ENCODE measurements at places on chromosomes 4 and X. TPM values are rescaled to one million over a fixed set of nuclear protein-coding genes. Genes with fewer than 3 reads are reported as not detected.
A peak's percentile ranks its signal among the peaks of the same experiment; 100 is the strongest.

DNA sequence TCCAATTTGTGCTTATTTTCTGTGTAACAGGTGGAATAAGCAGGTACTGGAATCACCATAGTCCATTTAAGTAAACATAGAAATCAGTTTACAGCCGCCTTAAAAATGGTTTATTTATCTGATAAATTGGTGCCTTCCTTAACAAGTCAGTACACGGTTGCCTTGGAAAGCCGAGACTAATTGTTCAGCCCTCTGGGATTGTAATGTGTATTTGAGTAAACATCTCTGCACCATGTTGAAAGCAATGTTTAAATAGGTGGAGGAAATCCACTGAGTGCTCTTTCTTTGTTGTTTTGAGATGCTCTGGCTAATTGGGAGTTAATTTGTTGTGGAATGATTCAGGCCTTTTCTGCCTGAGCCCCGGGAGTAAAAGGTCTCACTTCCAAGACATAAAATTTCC lies 45.7 kb upstream of the ADRA2C start:
- DNase-seq: no peak

DNA sequence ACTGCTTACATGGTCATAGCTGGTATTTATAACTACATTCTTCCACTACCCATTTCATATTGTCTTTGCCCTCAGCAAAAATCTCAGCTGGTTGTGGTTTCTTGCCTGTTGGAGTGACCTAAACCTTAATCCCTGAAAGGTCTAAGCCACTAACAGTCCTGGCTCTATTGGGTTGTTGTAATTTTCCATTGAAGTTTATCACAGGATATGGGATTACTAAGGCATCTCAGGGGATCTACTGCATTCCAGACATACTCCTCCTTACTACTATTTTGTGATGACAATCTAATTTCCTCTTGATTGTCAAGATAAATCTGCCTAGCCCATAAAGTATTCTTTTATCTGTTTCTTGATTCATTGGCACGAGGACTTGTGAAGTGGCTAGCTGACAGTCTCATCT lies 6.2 kb upstream of the OSTC start:
- DNase-seq: no peak

- no peak for DNase-seq
These were observed 306.5 kb upstream of the TECRL start for GRCh38 chr4:64715741-64716140.

DNA sequence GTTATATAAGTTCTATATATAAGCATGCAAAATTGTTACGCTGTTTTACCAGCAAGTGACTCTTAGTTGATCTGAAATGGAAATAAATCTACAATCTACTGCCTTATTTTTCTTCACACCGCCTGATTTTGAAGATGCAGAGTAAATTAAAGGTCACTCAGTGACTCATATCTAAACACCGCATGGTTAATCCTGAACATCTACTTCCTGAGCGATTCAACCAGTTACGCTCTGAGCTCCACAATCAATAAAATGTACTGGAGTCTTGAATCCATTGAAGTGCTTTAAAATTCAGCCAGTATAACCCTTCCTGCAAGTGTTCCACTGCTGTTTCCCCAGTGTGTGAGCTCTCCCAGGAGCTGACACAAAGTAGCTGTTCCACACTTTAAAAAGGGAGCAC lies 192.8 kb downstream of the SLC7A11 start:
- no peak for DNase-seq

- DNase-seq: no peak
These were observed 19.7 kb downstream of the ANTXR2 start for GRCh38 chr4:80053140-80053910.

CXCL10 gene
- polyA plus RNA-seq: 0.72 TPM

- DNase-seq: no peak
These were observed 217.5 kb downstream of the VEGFC start for GRCh38 chr4:176575141-176575730.

DNA sequence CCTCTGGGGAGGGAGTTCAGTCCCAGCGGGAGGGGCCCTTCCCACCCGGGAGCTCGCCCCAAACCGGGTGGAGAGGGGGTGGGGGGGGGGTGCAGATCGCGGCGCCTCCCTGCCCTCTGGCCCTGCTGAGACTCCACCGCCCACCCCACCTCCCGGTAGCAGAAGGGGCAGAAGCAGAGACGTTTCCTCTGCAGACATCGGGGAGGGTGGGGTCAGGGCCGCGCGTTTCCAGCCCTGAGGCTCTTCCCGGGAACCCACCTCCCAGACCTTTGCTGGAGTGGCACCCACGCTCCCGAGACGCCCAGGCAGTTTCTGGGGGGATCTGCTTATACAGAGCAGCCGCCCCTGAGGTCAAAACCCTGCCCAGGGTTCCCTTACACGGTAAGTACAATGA lies 30.2 kb downstream of the CPLX1 start:
- no peak for DNase-seq

PASD1 gene
- polyA plus RNA-seq: not detected

GRCh38 chr4:76589872-76590797 lies 155.1 kb downstream of the SHROOM3 start:
- no peak for DNase-seq

- DNase-seq: peak; percentile 48
These were observed 200.6 kb downstream of the BCOR start for GRCh38 chrX:39896951-39897740.
